ENCODE measurements at places on chromosomes 3 and 15.

DNA sequence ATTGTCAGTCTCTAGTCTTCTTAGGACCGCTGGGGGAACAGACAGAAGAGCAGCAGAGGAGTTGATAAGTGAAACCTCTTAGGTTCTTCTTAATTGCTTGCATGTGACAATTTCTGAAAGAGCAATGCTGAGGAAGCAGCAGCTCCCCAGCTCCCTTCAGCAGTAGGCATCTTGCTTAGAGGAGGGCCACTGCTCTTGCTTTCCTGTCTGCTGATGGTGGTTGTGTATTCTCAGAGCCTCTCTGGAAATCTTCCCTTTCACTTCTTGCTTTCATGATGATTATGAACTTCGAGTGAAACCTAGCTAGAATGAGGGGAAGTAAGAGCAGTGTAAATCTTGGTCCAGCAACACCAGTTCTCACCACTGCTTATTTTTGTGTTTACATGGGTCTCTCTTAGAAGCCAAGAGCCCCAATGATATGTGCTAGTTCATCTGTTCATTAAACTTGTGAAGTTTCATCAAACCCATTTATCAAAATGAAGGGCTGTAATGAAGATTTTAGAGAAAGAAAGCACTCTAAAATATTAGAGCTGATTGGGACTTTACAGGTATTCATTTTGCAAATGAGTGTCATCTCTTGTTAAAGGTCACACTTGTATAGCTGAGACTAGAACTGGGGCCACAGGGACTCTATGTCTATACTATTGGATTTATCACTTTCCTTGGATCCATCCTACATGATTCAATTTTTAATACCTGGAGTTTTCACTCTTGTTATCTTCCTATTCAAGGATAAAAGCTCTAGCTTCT lies 246.7 kb downstream of the LPP start:
- DNase-seq = no peak

GRCh38 chr3:46416125-46416810 lies 9.2 kb downstream of the CCRL2 start:
- no peak for DNase-seq

DNA sequence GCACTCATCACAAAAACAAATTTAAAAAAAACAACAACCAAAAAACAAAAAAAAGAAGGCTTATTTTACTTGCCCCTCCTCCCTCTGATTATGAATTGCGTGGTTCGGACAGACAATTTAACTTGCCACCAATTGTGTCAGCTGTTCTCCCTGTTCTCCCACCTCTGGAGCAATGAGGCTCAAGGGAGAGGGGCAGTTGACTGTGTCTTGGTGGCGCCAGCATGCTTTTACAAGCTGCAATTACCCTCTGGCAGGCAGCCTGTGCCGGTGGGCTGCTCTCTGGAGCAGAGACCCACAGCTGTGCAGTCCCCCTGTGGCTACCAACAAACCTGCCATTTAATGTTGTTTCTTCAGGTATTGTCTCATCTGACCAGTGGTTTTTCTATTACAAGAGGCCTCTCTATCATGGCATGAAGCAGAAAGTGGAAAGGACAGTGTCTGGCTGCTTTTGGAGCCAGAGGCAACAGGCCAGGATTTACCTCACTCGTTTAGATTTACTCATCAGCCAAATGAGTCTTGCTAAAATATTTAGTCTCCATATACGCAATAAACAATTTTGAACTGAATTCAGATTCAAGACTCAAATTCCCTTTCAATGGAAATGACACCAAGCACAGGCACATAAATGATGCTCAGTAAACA lies 192.0 kb upstream of the TPRG1 start:
- DNase-seq = no peak

GRCh38 chr3:3739330-3740060 lies 59.7 kb upstream of the LRRN1 start:
- DNase-seq = no peak

GRCh38 chr3:69292185-69292584 lies 93.7 kb downstream of the FRMD4B start:
- DNase-seq = no peak
